Activated T-cell treated with anti-CD3 and anti-CD28 coated beads, Interleukin-2, amount 50 U/mL, for 4 hours (primary cell): ENCODE measurements at places on chromosomes 7 and 10. TPM values are rescaled to one million over a fixed set of nuclear protein-coding genes. Genes with fewer than 3 reads are reported as not detected.

Gene BMPER
- total RNA-seq, result not detected

Gene SNX8
- 53.9 TPM for total RNA-seq

Gene INA
- 0.32 TPM for total RNA-seq

Gene EBLN1
- total RNA-seq, result not detected

Gene TMEM178B
- 0.90 TPM for total RNA-seq

Gene ADCYAP1R1
- not detected for total RNA-seq

Gene FAM180A
- total RNA-seq, result not detected

Gene LRRC4
- 2.8 TPM for total RNA-seq

Gene CRYGN
- not detected for total RNA-seq

Gene FAM237B
- not detected for total RNA-seq

Gene CDK6
- 347 TPM for total RNA-seq

Gene SNX13
- 23.7 TPM for total RNA-seq

Gene TRIM74
- 0.79 TPM for total RNA-seq

Gene CHAT
- total RNA-seq, result not detected

Gene UTF1
- total RNA-seq, result 0.25 TPM

Gene ABCB4
- not detected for total RNA-seq

Gene FZD8
- 0.58 TPM for total RNA-seq

Gene NUTM2E
- 0.19 TPM for total RNA-seq

Gene FXYD4
- not detected for total RNA-seq

Gene ITGB8
- 0.11 TPM for total RNA-seq

Gene EVX1
- total RNA-seq, result not detected

Gene TMEM213
- total RNA-seq, result not detected

Gene ERV3-1
- total RNA-seq, result 4.6 TPM

Gene TMEM184A
- total RNA-seq, result 0.11 TPM

Gene MYL10
- total RNA-seq, result not detected

Gene ADAP1
- 79.5 TPM for total RNA-seq

Gene XPNPEP1
- 62.4 TPM for total RNA-seq

Gene TMEM140
- 6.6 TPM for total RNA-seq

Gene CLDN4
- 0.24 TPM for total RNA-seq

Gene VAX1
- total RNA-seq, result not detected

Gene IL6
- total RNA-seq, result 10.0 TPM
